NCI-H187 (cell line): ENCODE measurements at places on chromosomes 3 and 15.

DNA sequence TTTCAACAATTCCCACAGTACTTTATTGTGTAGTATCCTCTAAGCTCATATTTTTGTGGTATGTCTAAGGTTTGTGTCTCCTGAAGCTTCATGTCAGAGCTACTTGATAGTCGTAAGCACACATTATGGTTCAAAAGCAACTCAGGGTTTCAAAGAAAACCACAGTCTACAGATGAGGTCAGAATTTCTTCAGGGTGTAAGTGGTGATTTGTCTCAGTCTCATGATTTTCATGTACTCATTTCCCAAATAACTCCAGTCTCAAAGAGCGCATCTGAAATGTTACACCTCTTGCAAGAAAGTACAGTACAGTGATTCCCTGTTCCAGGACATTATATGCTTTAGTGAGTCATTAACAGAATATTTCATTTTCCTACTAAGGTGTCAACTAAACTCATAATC lies 47.5 kb upstream of the SSR3 start:
- no peak for DNase-seq

GRCh38 chr3:23365066-23365465 lies 161.9 kb downstream of the UBE2E2 start:
- DNase-seq: no peak

DNA sequence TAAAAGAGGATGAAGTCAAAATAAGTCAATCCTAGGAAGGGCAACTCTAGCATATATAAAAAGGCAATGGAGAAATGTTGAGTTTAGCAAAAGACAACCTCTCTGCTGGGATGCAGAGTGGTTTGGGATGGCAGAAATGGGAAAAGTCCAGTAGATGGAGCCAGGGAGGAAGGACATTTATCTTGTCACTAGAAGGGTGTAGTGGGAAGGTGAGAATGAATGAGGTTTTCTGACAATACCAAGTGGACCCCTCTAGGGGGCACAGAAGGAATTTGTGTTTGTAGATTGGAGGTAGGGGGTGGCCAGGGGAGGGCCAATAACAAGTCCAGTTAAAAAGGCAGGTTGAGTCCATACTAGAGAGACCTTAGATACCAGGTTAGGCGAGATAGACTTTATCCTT lies 80.0 kb downstream of the THSD4 start:
- no peak for DNase-seq

GRCh38 chr3:51687431-51688205 lies 16.6 kb downstream of the TEX264 start:
- DNase-seq: no peak
